ENCODE measurements at places on chromosomes 2 and 18.

DNA sequence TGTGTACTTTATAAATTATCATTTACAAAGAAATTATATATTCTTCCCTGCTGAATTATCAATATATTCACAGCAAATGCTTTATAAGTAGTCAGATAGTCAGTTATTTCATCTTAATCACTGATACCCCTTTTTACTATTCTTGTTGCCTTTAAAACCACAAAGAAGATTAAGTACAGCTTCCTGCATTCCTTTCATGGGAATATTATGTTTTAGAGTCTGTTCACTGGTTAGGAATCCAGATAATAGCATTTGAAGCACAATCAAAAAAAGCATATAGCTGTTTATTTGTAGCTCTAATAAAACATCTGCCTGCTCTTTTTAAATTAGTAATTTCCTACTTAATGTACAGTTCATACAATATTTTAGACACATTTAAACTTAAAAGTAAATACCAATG is 508.9 kb downstream of the FBXO15 start:
- DNase-seq: no peak

- DNase-seq: no peak
These were observed 86.9 kb upstream of the LMAN1 start for GRCh38 chr18:59446012-59446411.

DNA sequence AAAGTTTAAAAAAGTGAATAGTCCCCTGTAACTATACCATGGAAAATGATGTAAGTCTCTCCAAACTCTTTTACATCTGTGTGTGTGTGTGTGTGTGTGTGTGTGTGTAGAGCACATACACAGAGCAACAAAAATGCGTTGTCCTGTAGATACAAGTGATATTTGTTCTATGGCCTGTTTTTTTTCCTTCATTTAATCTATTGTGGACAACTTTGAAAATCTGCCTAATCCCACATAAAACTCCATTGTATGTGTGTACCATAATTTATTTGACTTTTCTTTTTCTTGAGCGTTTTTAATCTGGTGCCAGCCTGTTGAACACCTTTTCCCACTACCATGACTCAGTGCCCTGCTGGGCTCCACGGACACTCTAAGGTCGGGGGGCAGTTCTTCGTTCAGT is 52.3 kb upstream of the ELOA2 start:
- no peak for DNase-seq

- DNase-seq: no peak
These were observed 54.5 kb downstream of the RASGRP3 start for GRCh38 chr2:33530690-33531548.

DNA sequence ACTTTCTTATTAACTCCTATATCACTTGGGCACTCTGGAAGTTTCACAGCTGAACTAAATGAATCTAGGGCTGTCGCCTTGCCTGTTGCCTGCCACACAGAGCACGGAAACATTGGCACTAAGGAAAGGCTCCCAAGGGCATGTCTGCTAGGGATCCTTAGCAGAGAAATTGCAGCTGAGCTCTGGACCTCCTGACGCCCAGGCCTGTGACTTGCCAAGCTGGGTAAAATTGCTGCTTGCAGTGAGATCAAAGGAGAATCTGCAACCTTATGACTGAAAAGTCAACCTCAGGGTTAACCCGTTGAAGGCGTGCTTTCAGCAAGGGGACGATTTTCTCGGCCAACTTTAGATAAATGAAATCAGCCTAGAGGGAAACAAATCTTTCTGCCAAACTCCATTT is 189.8 kb downstream of the NCK2 start:
- DNase-seq: peak; percentile 67
